ENCODE measurements at places on chromosomes 7 and 10. TPM values are rescaled to one million over a fixed set of nuclear protein-coding genes. Genes with fewer than 3 reads are reported as not detected.

- peak; percentile 39 for DNase-seq
Measured at GRCh38 chr7:121395494-121395960, 581 bp downstream of the FAM3C start.

DNA sequence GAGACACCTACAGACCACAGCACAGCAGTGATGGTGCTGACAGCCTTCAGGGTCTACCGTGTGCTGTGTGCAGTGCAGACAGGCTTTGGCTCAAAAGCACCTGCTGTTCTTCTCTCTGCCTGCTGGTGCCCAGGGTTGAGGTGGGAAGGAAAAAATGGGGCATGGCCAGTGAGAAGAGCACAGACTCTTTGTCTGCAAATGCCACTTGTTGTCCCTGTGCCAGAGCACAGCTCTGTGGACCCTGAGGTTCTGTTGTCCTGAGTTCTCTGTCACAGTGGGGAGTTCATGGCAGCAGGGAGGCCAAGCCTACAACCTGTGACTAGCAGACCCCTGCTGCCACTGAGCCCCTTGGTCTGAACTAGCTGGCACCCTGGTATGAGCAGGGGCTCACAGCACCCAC, 376.7 kb downstream of the GLRX3 start:
- no peak for DNase-seq

DNA sequence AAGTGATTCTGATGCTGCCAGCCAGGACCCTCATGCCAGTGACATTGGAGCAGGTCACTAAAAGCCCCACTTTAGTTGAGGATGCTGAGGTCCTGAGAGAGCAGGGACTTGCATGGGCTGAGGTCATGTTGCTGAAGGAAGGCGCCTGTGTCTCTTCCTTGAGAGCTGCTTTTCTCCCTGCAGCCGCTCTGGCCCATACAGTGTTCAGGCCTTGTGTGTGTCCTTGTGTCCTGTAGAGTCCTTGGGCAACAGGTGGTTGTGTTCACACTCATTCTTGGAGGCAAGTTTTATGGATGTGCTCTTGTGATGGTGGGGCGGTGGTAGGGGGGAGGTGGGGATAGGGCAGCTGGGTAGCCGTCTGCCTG, 33.3 kb downstream of the TSPAN14 start:
- no peak for DNase-seq

DNA sequence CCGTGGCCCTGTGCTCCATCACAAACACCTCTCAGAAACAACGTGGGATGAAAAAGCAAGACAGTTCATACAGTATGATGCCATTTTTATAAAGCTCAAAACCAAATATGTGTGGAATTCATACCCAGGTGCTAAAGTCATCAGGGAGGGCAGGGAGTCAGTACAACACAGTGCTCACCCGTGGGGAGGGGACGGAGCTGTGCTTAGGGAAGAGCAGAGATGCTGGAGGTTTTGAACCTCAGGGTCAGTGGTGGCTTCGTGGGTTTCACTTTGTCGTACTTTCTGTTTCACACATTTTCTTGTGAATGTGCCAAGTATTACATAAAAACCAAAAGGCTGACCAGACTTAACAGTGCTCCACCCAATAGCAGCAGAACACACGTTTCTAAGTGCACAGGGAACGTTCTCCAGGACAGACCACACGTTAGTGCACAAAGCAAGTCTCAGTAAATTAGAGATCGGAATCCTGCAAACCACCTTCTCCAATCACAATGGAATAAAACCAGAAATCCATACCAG, 21.2 kb downstream of the ZMIZ2 start:
- no peak for DNase-seq

DNA sequence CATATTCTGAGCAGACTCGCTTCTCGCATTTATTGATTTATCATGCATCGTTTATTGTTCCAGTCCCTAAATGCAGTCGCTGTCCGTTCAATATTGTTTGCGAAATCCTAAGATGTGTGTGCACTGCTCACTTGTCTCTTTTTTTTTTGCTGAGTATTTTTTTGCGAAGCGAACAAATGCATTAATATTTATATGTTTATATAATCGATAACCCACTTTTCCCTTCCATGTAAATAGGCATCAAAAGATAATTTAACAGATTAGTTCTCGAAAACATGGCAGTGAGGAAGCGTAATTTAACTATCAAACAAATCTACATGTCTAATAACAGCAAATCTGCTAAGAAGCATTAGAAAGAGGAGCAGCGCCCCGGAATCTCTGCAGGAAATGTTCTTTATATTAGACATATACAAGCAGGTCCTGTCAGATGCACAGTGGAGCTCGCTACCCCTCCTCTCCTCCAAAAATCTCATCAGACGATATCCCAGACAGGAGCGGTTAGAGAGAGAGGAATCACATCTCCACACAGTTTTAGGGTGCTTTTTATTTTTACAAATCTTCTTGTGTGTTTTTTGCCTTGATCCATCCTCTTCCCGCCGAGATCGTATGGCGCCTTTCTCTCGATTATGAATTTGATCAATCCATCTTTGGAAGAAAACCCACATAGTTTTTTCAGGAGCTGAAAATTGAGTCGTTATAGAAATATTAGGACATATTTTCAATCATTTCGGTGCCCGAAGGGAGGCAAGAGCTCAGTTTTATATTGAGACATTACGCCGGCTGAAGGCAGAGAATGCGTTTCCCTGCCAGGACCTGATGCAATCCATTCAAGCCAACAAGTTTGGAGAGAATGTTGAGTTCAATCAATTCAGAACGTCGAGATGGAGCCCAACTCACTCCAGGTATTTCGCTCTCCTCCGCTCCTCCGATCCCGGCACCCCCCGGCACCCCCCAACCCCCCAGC, at the start of gene ARID5B:
ARID5B (plus strand) TSS at position 871 of the 964 bp plus-strand sequence; CDS start at position 882, 11 bp downstream.
- DNase-seq, result peak; percentile 73

Gene PLXNA4
- 3.5 TPM for total RNA-seq

Gene RALA
- 25.1 TPM for total RNA-seq
